ENCODE measurements at places on chromosomes 5 and 9.

GRCh38 chr9:100473276-100474081, 530 bp downstream of the TMEFF1 start:
- peak; percentile 55 for DNase-seq

GRCh38 chr9:73133921-73134407, 17.7 kb upstream of the ANXA1 start:
- DNase-seq = no peak

DNA sequence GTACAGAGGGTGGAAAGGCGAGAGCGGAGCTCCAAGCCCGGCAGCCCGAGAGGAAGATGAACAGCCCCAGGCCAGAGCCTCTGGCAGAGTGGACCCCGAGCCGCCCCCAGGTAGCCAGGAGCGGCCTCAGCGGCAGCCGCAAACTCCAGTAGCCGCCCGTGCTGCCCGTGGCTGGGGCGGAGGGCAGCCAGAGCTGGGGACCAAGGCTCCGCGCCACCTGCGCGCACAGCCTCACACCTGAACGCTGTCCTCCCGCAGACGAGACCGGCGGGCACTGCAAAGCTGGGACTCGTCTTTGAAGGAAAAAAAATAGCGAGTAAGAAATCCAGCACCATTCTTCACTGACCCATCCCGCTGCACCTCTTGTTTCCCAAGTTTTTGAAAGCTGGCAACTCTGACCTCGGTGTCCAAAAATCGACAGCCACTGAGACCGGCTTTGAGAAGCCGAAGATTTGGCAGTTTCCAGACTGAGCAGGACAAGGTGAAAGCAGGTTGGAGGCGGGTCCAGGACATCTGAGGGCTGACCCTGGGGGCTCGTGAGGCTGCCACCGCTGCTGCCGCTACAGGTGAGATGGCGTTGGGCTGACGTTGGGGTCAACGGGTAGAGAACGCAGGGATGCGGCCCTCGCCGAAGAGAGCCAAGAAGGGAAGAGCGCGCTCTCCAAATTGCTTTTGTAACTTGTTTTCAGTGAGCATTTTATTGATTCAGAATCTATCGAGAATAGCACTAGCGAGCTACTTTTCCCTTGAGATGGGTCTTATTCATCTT, at the start of gene PTGER4:
Gene PTGER4 (plus strand): TSS at position 3 of the 769 bp plus-strand sequence. CDS start 1,079 bp downstream, outside the sequence.
- no peak for DNase-seq

DNA sequence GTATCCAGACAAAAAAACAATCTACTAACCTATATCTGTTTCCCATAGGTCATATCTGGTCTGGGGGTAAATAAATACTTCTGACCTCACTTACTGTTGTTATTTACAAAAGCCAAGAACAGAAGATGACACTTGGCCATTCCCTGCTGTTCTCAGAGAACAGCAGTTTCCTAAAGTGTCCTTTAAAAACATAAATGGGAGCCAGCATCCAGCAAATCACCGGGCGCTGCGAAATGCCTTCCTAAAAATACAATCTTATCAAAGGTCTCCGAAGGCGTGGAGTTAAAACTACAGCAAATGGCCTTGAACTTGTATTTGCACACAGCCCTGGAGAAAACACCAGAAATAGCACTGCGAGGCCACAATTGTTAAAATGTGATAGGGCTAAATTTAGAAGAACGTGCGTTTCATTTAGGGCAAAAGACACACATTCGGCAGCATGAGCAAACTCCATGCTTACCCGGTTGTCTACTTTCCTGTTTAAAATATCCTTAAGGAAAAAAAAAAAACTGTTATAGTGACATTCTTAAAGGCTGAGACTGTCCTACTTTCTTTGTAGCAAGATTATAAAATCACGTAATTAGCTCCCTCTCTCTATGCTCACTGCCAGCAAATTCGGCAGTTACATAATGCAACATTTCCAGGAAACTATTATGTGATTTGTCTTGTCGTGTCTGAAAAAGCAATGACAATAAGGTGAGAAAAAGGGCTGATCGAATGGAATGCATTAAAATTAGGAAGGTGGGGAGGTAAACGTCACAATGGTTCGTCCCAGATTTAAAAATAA, 1.5 kb downstream of the NFIL3 start:
- DNase-seq = no peak

DNA sequence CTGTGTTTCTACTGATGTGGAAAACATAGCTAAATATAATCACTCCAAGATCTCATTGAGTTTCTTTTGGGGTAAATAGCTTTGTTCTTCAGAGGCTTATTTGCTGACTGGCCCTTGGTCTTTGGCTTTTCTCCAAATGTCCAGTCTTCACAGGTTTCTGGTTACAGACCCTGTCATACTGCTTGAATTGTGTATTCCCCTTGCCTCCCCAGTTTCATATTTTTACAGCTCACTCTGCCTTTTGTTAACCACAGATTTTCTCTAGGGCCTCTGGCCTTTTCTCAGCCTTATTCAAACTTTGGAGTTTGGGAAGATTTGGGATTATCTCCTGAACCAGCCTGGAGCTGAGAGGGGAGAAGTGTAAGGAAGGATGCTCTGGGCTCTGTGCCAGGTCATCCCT, 23.9 kb downstream of the ISOC1 start:
- DNase-seq = no peak

- DNase-seq = no peak
Measured at GRCh38 chr9:129351058-129351641, 173.1 kb upstream of the IER5L start.

- no peak for DNase-seq
Measured at GRCh38 chr9:75181750-75182149, 93.4 kb downstream of the OSTF1 start.

- DNase-seq = peak; percentile 62
Measured at GRCh38 chr5:110032376-110032775, 342.6 kb downstream of the MAN2A1 start.

DNA sequence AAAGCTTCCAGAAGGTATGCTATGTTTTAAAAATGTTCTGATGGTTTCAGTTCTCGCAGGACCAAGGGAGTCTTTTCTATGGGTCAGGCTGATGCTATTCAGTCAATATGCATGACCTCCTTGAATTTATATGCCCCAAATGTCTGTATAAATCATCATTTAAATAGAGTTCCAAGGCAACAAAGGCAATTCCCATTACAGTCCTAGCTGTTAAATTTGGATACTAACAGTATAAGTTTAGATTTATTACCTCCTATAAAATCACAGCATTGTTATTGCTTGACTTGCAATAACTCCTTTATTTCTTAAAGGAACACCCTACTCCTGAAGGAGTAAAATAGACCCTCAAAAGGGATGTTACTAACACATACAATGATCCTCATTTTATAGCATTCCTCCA, 387.7 kb upstream of the CHD1 start:
- no peak for DNase-seq

DNA sequence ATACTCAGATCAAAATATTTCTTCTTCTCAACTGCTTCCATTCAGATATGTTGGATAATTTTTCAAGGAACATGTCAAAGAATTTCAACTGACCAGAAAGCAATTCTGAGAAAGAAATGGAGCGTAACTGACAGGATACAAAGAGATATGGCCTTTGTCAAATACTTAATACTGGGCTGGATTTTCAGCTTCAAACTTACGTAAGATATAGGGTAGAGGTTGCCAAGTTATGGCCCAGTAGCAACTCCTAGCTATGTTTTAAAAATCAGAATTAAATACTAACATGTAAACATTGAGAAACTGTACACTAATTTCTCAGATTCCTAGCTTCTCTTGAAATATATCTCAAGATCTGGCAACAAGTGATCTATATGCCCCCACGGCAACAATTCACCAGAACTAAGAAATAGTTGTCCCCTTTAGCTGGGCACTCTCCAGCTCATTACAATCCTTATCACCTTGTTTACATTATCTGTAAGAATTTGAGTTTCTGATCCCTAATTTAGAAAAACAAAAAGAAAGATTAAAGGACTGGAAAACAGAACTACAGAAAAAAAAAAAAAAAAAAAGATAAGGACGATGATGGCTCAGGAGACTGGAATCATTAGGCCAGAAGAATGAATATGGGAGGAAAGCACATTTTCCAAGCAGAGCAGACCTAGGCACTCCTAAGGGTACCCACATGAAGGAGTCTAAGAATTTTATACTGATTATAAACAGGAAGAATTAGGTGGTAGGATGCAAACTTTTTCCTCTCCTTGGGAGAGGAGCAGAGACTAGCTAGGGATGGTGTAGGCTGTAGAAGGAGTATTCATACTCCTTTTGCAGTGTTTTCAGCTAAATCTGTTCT, 23.0 kb downstream of the INIP start:
- DNase-seq = no peak

DNA sequence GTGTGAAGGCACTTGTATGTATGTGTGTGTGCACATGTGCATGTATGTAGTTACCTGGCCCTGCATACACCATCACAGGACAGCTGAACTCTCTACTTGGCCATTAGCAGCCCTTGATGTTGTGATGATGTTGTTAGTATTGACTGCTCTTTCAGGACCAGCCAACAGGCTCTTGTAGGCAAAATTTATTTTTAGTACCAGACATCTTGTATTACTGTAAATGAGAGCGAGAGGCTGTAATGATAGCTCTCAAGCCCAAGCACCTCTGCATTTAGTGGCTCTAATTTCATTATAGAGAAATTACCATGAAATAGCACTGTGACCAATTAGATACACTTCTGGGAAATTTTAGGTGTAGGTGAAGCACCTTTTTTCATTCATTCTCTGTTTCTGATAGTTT, 158.0 kb downstream of the SMARCA2 start:
- no peak for DNase-seq

DNA sequence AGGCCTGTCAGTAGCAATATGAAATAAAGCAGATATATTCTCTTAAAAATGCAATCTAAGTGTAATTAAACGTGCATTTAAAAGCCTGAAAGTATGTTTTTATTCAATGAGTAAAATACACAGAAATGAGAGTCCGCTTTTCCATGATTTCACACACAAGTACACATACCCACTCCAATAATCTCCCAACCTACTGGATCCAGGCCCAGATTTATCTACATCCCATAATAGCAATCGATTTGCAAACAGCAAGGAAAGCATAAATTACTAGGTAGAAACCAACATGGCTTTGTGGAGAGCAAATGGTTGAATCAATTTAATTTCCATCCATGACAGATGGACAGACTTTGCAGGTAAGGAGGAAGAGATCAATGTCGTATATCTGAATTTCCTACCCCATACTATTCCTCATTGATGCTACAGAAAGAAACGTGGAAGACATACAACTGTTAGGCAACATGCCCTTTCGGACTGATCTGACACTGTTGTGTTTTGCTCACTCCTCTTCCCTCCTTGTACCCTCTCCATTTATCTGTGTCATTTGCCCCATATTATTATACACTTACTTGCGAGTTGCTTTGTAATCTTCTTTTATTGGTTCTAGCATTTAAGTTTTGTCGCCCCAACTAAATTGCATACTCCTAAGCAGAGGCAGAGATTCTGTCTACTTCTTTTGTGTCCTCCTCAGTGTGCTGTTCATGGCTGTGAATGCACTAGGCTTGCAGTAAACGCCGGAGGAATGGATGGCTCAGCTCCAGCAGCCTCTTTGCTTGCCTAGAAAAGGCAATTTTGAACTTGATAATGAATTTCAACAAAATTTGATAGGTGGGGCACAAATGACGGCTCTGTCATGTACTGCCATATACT, 133.6 kb downstream of the NFIB start:
- no peak for DNase-seq

- no peak for DNase-seq
Measured at GRCh38 chr9:100785946-100786345, 208.1 kb downstream of the CAVIN4 start.

DNA sequence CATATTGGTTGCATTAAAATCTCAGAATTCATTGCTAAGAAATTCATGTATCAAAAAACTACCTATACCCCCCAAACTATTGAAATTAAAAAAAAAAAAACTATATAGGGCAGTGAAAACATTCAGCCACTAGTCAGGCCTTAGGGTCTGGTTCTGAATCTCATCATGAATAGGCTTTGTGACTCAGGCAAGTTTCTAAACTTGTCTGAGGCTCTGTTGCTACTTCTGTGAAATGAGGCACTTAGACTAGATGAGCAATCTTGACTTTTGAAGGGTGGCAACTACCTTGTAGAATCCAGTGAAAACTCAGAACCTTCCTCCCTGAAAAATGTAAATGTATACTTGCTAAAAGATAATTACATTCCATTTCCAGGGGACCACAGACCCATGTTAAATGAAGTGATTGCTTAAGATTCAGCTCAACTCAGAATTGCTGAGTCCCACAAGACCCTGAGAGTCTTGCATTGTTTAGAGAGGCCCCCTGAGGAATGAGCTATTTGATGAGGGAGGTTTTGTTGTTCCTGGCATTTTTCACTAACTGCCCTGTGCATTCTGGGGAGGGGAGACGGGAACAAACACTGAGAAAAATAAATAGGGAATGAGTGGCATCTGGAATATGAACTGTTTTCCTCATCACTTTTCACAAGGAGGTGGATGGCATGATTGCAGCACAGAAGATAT, 29.5 kb downstream of the RAI14 start:
- DNase-seq = no peak

- DNase-seq = no peak
Measured at GRCh38 chr5:2699686-2700085, 51.8 kb downstream of the IRX2 start.

DNA sequence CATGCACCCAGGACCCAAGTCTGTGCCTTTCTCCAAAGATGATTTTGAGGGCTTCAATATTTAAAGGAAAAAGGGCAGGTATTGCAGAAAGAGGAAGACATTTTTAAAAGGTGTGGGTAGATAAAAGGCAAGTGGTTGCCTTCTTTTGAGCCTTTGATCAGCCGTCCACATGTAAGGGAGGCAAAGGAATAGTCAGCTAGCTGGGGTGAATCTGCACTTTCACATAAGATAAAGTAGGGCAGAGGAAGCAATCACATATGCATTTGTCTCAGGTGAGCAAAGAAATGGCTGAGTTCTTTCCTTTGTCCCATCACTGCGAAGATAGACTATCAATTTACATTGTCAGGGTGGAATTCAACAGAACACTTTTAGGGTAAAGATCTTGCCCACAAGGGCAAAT, 19.9 kb downstream of the MGAT1 start:
- DNase-seq = no peak

DNA sequence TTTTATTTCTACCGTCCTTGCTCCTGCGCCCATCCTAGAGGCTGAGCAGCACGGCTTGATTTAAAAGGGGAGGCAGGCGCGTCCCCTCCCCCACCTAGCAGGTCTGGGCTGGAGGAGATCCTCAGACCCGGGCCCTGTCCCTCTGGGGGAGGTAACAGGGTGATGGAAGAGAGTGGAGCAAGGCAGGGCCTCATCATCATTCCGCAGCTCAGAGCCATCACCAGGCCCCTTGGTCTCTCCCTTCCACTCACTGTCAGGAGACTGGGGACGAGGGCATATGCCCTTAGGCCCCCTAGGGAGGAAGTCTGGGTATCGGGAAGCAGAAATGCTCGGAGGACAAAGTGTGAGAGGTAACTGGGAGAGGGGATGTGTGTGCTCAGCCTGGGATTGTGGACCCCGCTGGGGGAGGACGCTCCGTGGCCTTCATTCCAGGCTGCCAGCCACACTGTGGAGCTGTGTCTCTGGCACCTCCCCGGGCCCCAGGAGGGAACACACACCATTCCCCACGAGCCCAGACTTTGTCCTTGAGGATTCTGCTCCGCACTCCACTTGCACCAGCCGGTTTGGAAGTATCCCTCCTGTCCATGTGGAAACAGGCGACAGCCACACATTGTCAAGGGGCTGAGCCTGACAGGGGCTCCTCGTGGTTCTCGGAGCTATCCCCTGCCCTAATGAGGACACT, 761 bp downstream of the REEP2 start:
- no peak for DNase-seq

- DNase-seq = no peak
Measured at GRCh38 chr9:118321788-118322187, 617.6 kb downstream of the TLR4 start.

- no peak for DNase-seq
Measured at GRCh38 chr9:113222482-113222841, 1.1 kb downstream of the SLC31A1 start.

GRCh38 chr5:90476391-90476790, 1.7 kb downstream of the POLR3G start:
- no peak for DNase-seq

Data from hematopoietic multipotent progenitor cell (in vitro differentiated cells).